Stimulated activated CD8-positive, alpha-beta memory T cell treated with anti-CD3 and anti-CD28 coated beads, Interleukin-7, amount 100 ng/mL, for 1 hour (primary cell): ENCODE measurements at places on chromosomes 5 and 9.

DNA sequence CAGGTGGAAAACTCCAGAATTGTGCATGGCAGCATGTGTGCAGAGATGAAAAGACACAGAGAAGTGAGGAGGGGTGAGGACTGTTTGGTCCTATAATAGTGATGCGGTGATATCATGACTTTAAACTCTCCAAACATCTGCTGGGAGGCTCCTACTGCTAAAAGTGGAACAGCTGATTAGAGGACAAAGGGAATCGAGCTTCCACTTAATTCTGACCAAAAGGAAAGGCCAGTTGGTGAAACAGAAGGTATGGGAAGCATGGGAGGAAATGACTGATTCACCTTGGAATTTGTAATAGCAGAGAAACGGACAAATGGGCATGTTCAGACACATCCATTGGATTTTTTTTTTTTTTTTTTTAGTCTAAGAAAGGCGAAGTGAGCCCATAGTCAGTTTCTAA, 67.5 kb upstream of the MAMDC2 start:
- no peak for DNase-seq

GRCh38 chr9:78407636-78408312, 110.8 kb downstream of the PSAT1 start:
- no peak for DNase-seq

- no peak for DNase-seq
Measured at GRCh38 chr5:173907686-173908371, 19.7 kb downstream of the CPEB4 start.

DNA sequence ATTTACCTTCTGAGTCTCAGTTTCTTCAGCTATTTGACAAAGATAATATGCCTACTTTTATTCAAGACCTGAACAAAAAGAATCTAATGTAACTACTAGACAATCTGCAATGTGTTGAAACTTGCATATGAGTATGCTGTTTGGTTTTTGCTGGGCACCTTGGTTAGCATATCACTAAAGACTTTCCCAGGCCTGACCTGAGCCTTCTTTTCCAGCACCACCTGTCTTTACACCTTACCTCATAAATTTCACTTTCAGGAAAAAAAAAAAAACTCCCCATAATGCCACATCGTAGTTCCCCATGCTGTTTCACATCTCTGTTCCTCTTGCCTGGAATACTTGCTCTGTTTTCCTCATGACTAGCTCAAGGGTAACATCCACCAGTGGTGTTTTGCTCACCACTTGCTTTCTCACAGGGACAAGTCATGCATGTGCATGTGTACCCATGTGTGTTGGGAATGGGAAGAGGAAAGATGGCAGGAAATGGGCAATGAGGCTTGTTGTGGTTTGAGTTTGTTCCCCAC, 45.6 kb upstream of the TLE4 start:
- no peak for DNase-seq

- DNase-seq = no peak
Measured at GRCh38 chr5:89584339-89584956, 701.5 kb upstream of the MEF2C start.

GRCh38 chr5:172044631-172045314, 38.3 kb upstream of the FBXW11 start:
- no peak for DNase-seq

DNA sequence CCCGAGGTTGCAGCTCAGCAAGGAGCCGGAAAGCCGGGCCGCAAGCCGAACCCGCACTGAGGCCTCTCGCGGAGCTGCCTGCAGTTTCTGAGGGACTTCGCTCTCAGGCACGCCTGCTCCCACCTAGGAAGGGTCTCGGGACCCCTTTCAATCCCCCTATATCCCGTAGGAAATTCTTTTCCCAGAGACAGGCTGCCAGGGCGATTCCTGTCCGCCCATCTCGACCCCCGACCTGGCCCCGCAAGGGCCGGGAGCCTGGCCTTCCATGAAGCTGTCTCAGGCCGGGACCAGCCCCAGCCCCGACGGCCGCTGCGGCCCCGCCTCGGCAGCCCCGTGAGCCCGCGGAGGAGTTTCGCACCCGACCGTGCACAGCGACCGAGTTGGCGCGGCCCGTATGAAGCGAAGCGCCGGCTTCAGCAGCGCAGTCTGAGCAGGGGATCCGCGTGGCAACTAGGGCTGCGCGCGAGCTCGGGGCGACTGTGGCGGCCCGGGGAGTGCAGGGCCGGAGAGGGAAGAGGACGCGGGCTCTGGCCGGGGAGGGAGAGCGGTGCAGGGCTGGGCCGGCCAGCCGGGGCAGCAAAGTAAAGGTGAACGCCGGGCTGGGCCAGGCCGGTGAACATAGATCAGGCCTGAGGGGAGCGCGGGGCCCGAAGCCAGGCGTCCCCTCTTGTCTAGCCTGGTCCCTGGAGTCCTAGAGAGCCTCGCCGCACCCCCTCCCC, 977 bp upstream of the PRDM12 start:
- DNase-seq = no peak

- no peak for DNase-seq
Measured at GRCh38 chr9:78609450-78609849, 312.5 kb downstream of the PSAT1 start.

- no peak for DNase-seq
Measured at GRCh38 chr9:124770359-124771020, 621 bp downstream of the NR6A1 start.

DNA sequence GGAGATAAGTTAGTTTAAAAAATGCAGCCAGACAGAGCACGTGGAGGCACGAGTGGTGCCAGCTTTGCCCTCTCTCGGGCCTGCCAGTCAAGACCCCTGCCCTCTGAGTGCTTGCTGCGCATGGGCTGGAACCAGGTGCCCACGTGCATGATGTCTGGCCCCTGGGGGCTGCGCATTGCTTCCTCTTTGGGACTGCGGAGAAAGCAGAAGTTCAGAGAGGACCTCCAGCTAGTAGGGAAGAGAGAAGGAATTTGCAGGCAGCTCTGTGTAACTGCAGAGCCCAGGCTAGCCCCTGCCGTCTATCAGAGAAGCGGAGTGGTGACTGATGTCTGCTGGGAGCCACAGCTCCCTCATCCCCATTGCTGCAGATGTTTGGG, 9.7 kb upstream of the RNU6ATAC start:
- DNase-seq = no peak

- DNase-seq = no peak
Measured at GRCh38 chr5:29972597-29972996, 1220.9 kb upstream of the CDH6 start.

- no peak for DNase-seq
Measured at GRCh38 chr5:51138164-51138563, 245.1 kb upstream of the ISL1 start.
